ENCODE measurements at places on chromosomes 6 and 20. TPM values are rescaled to one million over a fixed set of nuclear protein-coding genes. Genes with fewer than 3 reads are reported as not detected.

The COL12A1 gene
- total RNA-seq: 5.7 TPM

The GABRR1 gene
- total RNA-seq: not detected

The TCF15 gene
- not detected for total RNA-seq

The CD24 gene
- 299 TPM for total RNA-seq

The LY6G6D gene
- total RNA-seq: not detected

The BTBD3 gene
- total RNA-seq: 15.7 TPM
